ENCODE measurements at places on chromosomes 7 and 10. TPM values are rescaled to one million over a fixed set of nuclear protein-coding genes. Genes with fewer than 3 reads are reported as not detected.

Gene OR2A14
- total RNA-seq = not detected

GRCh38 chr10:11245510-11245909, 227.8 kb downstream of the CELF2 start:
- ATAC-seq = peak; percentile 55

- peak; percentile 53 for ATAC-seq
Measured at GRCh38 chr7:147833557-147833956, 757.0 kb upstream of the C7orf33 start.

DNA sequence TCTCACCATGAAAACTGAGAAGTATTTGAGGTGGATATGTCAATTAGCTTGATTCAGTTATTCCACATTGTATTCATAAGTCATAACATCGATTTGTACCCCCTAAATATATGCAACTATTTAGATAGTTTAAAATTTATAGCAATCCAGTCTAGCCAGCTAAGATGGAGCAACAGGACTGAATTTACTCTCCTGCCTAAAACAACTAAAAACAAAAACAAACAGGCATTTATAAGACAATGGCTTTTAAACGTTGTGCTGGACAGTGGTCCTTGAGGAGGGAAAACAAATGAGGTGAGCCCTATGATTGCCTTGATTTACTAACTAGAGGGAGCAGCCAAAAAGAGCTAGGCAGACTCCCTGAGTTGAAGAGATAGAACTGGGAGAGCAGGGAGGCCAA, 814 bp upstream of the GPAM start:
- no peak for ATAC-seq

DNA sequence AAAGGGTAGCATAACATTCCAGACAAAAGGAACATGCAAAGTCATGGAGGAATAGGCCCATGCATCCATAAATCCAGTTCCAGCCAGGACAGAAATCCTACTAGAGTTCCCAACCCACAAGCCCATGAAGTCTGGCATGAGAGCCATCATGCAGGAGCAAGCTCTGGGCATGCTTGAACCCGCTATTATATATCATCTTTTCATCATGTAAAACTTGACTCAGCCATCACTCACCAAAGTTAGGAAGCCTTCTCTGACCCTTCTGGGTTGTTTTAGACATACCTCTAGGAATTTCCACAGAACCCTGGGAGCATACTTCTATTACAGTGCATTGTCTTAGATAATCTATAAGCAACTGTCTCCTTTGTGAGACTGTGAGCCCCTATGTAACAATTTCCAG, 293.0 kb upstream of the NPSR1 start:
- no peak for ATAC-seq

DNA sequence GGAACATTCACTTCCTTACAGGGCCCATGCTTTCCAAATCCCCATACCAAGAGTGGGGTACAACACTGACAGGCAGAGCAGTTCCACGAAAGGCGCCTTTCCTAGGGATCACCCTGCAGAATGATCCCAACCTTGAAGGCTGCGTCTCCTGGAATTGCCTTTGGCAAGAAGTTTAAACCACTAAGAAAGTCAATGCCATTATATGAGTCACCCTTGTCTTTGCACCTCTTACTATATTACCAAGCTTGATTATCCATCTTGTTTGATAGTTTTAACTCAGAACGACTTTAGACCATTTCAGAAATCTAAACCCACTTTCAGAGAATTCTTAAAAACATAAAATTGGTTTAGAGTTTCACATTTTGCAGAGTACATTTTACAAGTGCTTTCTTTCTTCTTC, 282.1 kb downstream of the ARHGAP12 start:
- ATAC-seq = no peak

Gene KCNH2
- total RNA-seq = 33.3 TPM

All from motor neuron (in vitro differentiated cells).